ENCODE measurements at places on chromosomes 12 and 14.

GRCh38 chr12:2681450-2682205 lies 113.1 kb upstream of the FKBP4 start:
- no peak for DNase-seq

DNA sequence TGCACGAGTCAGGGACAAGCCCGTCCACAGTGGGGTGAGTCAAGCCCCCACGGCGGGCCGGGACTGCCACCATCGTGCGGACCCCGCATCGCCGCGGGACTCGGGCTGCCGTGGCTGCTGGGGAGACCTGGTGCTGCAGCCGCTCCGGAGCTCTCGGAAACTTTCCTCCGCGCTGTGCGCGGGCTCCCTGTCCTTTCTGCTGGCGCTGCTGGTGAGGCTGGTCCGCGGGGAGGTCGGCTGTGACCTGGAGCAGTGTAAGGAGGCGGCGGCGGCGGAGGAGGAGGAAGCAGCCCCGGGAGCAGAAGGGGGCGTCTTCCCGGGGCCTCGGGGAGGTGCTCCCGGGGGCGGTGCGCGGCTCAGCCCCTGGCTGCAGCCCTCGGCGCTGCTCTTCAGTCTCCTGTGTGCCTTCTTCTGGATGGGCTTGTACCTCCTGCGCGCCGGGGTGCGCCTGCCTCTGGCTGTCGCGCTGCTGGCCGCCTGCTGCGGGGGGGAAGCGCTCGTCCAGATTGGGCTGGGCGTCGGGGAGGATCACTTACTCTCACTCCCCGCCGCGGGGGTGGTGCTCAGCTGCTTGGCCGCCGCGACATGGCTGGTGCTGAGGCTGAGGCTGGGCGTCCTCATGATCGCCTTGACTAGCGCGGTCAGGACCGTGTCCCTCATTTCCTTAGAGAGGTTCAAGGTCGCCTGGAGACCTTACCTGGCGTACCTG lies 1.1 kb downstream of the PDE3A start:
- DNase-seq, result peak; percentile 4

DNA sequence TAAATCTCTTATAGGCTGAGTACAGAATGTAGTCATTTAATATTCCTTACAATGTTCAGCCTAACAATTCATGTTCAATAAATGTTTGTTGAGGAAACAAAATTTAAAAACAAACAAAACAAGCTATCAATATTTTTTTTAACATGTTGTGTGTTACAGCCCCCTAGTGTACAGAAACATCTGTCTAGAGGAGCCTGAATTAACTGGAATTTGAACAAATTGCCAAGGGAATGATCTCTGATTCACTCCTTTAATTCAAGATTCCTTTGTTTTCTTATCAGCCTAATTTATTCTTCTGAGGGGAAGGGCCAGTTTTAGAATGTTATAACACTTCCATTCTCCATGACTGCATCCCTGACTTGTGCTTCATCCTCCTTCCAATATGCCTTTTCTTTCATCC lies 127.2 kb downstream of the CMAS start:
- DNase-seq, result no peak

- no peak for DNase-seq
Observed at GRCh38 chr12:100859063-100859627, 64.6 kb downstream of the ANO4 start.
